Astrocyte of the cerebellum (primary cell): ENCODE measurements at places on chromosomes 7 and 10.
A peak's percentile ranks its signal among the peaks of the same experiment; 100 is the strongest.

DNA sequence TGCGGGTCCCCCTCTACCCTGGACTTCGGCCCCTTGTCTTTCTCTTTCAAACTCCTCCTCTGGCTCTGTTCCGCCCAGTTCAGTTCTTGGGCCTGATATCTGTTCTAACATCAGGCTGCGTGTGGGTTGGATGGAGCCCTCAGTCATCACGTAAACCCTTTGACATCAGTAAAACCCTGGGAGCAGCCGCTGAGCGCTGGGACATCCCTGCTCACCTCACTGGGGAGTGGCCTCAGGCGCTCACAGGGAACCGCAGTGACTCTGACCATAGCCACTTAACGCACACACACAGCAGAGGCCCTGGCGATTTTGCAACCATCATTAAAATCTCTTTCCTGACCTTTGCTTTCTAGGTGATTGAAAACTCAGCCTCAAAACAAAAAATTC lies 113.3 kb downstream of the CYTH3 start:
- DNase-seq: no peak

- DNase-seq: no peak
Observed at GRCh38 chr10:28722065-28722803, 44.9 kb downstream of the BAMBI start.

- DNase-seq: no peak
Observed at GRCh38 chr10:5089865-5090264, 4.3 kb upstream of the AKR1C3 start.

- peak; percentile 35 for DNase-seq
Observed at GRCh38 chr7:101172854-101173751, 7.0 kb downstream of the NAT16 start.

DNA sequence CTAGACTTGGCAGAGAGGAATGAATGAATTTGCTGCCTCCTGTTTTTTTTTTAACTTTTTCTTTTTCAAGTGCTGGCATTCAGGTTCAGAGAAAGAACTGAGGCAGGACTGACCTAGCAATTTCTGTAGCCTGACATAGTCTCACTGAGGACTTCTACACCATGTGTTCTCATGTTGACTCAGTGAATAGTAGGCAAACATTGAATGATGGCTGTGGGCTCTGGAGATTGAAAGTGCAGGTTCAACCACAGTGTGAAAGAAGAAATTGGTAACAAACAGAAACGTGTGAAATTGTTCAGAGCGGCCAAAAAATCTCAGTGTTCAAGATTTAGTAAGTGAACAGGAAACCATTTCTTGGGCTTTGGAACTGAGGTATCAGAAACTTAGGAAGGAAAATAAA lies 322.4 kb upstream of the GHITM start:
- no peak for DNase-seq

- no peak for DNase-seq
Observed at GRCh38 chr7:151439855-151440798, at the start of gene CRYGN. CRYGN (minus strand) TSS chr7:151440141; CDS start chr7:151439917, 224 bp downstream.

- DNase-seq: no peak
Observed at GRCh38 chr10:26519803-26520202, 81.7 kb downstream of the APBB1IP start.

GRCh38 chr10:14820010-14820774 lies 17.6 kb downstream of the CDNF start:
- no peak for DNase-seq

DNA sequence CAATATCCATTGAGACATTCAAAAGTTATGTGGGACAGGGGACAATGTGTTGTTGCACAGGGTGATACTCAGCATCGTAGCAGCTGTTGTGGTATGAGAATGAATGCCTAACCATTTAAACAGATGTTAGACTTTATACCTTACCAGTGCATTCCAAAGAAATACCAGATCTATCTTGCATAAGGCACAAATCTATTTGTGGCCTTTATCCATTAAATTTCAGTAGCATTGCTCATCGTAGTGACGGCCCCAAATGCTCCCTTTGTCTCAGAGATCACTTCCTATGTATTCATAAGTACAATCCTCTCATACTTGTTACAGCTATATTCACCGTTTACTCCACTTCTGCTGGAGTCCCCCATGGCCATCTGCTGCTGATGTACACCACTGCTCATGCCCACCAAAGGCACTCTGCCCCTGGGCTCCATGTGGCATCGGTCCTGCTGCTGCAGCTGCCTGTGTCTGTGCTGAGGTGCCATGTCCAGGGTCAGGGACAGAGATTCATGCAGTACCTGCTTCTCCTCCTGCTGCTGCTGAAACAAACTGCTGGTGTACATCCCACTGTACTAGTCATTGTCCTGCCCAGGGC lies 96.3 kb downstream of the CPED1 start:
- DNase-seq: peak; percentile 70

- DNase-seq: no peak
Observed at GRCh38 chr7:67655168-67655567, 658.5 kb downstream of the TYW1 start.

DNA sequence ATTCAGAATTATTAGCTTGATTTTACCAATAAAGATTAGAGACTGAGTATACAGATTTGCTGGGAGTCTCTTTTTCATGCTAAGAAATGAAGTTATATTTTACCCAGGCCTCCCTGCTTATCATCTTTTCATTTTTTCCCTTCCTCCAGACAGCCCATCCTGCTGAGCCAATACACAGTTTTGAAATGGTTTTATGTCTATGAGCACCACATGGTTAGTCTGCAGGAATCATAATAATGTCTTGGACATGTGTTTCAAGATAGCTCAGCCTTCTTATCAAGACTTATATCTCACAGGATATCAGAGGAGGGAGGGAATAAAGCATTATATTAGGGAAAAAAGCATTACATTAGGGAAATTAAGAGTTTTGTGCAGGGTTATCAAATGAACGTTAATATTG lies 157.1 kb downstream of the EXOC4 start:
- no peak for DNase-seq

DNA sequence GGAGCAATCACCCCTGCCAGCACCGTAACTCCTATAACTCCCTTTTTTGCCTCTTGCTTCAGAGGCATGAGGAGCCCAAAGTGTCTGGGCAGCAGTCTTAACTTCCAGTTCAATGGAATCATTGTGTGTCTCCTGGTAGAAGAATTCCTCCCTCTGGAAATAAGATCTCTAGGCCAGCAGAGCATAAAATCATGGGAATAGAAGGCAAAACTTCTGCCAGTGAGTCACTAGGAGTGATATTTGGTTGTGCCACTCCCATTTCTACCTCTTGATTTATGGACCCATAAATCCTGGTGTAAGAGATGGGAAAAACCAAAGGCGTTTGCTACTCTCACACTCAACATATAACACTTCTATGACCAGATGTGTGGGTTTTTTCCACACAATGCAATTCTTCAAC lies 104.9 kb upstream of the FAM180A start:
- DNase-seq: no peak

DNA sequence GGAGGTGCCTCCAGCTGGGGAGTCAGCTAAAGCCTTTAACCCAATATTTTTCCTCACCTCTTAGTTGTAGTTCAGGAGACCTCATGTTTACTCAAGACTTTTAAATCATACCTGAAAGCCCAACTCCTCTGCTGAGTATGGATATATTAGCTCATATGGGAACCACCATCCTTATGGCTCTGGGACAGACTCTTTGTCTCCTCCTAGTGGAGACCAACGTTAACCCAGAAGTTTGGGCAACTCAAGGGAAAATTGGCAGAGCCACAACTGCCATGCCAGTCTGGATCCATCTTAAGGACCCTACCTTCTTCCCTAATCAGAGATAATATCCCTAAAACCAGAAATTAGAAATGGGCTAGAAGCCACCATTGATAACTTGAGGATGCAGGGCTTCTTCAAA lies 80.8 kb downstream of the TMEM106B start:
- DNase-seq: no peak

DNA sequence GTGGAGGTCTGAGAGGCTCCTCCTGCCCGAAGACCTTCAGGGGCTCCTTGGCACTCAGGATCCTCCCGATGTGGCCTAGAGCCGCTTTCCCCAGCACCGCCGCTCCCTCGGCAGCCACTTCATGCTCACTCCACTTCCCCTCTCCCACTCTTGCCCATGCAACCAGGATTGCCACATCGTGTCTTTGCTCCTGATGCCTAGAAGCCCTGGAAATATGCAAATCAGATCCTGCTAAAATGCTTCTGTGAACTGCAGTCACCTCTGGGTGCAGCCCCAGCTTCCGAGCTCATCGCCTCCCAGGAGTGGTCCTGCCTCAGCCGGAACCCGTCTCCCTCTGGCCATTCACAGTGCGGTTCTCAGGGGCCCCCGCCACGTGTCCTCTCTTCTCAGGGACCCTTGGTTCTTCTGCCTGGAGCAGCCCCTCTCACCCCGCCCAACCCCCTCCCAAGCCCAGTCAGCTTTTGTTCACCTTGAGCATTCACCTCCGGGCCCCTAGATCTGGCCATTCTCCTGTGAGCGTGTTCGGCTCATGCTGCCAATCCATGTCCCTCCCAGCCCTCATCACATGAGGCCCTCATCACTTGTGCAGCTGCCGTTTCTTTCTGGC lies 175.5 kb downstream of the ADARB2 start:
- no peak for DNase-seq

GRCh38 chr10:29210266-29210868 lies 78.5 kb upstream of the LYZL1 start:
- DNase-seq: no peak

DNA sequence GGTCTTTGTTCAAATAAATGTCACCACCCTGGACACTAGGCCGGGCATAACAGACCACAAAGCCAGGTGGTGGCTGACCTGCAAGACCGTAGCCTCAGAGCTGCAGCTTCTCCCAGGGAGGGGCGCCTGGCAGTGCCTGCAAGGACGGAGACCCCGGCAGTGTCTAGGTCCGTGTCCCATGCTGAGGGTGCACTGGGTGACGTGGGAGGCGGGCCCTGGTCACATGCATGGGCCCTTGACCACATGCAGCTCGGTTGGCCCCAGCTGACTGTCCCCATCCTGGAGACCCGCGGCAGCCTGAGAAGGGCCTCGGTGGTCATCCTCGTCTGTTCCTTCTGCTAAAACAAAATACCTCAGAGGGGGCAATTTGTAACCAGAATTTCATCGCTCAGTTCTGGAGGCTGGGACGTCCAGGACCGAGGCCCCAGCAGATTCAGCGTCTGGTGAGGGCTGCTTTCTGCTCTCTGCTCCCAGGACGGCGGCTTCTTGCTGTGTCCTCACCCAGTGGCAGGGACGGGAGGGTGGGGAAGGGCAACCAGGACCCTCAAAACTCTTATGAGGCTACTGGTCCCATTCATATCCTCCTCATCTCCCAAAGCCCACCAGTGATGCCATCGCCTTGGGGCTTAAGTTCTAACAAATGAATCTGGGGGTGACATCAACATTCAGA lies 36.8 kb downstream of the PWWP2B start:
- no peak for DNase-seq

DNA sequence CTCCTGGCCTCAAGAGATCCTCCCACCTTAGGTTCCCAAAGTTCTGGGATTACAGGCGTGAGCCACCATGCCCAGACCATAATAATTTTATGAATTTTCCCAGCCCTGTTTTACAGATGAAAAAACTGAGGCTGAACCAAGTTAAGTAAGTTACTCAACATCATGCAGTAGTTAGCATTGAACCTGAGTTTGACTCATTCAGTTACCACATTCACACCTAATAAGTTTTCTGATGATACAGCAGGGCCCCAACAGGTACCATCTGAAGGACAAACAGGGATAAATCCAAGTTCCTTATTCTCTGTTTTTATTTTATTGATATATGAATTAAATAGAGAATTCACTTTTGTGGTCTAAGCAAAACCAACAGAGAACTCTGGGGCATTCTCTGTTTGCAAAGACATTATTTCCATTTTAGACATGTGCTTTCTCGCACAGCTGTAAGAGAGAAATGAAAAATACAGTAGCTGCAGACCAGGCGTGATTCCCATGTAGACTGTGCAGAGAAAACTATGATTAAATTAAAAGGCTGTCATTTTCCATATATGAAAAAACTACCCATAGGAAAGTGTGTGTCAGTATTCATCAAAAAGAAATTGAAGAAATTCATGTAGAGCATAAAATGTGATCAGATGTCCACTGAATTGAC lies 26.6 kb downstream of the APBB1IP start:
- no peak for DNase-seq

- DNase-seq: no peak
Observed at GRCh38 chr10:95441547-95441923, 119.6 kb downstream of the SORBS1 start.

- DNase-seq: no peak
Observed at GRCh38 chr10:77919713-77920108, 6.8 kb downstream of the DLG5 start.

- no peak for DNase-seq
Observed at GRCh38 chr10:98063740-98064027, 33.3 kb upstream of the CRTAC1 start.

GRCh38 chr7:140982508-140982907 lies 32.2 kb downstream of the MRPS33 start:
- DNase-seq: no peak

- no peak for DNase-seq
Observed at GRCh38 chr7:19920166-19920565, 146.7 kb upstream of the TMEM196 start.

DNA sequence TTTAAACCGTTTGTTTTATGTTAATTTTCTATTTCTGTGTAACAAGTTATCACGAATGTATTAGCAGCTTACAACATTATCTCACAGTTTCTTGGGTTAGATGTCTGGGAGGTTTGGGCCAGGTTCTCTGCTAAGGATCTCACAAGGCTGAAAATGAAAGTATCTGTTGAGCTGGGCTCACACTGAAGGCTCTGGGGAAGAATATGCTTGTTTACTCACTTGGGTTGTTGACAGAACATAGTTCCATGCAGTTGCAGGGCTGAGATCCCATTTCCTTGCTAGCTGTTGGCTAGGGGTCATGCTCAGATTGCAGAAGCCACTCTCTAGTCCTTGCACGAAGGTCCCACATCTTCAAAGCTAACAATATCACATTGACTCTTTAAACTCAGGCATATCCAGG lies 266.6 kb upstream of the GNAI1 start:
- DNase-seq: no peak

DNA sequence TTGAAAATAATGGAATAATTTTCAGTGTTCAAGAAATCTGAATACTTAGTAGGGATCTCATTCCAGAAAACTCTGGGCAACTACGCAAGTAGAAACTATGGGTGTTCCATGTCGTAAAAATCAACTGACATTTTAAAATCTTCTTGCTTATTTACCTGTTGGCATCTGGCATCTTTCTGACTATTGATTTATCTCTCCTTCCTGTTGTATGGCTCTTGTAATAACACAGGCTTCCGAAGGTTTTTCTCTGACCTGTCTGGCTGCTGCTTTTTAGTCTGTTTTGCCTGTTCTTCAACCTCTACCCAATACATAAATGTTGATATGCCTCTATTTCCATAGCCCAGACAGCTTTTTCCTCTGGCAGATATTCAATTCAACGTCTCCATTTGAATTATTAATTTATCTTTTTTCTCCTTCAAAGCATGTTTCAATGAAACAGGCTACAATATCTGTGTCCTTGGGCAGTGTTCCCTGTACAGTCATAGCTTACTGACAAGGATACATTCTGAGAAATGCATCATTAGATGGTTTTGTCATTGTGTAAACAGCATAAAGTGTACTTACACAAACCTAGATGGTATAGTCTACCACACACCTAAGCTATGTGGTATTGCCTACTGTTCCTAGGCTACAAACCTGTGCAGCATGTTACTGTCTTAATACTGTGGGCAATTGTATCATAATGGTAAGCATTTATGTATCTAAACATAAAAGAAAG lies 105.9 kb upstream of the ETV1 start:
- no peak for DNase-seq

- no peak for DNase-seq
Observed at GRCh38 chr7:152312316-152312715, 123.5 kb downstream of the KMT2C start.
